Muscle of back (tissue), 13 donors: ENCODE measurements at places on chromosomes 7 and 10.
A peak's percentile ranks its signal among the peaks of the same experiment; 100 is the strongest.

DNA sequence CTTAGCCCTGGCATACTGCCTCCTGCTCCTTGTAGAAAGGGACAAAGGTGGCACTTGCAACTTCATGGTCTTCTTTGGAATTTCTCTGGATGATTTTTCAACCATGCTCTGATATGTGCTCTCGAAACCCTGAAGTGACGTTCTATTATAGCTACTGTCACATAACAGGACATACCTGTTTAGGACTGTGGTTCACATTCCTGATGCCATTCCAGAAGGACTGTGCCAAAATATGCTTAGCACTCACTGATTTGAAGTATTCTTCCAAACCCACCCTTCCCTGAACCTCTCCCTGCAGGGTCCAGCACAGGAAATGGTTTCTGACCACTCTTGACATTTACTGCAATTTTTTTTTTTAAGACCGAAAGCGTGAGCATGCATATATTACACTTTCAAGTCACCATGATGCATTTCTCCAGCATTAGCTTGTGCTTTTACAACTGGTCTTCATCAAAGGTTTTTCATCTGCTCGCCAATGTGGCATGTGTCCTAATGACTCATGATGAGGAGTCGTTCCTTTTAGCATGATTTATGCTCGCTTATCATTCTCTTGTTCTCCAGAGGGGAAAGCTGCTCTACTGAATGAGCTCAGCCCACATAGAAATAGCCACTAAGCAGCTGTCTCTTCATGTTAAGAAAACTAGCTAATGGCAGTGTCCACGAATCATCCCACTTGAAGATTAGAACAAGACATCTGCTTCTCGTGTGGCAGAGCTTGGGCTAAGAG, 135.2 kb downstream of the ADAM12 start:
- peak; percentile 99 for DNase-seq

- no peak for DNase-seq
These were observed 216.4 kb downstream of the ELFN1 start for GRCh38 chr7:1886361-1887064.

GRCh38 chr10:49184642-49185111, 3.5 kb downstream of the TMEM273 start:
- DNase-seq: no peak

- DNase-seq: no peak
These were observed 9.1 kb upstream of the SCART1 start for GRCh38 chr10:133444342-133445267.

DNA sequence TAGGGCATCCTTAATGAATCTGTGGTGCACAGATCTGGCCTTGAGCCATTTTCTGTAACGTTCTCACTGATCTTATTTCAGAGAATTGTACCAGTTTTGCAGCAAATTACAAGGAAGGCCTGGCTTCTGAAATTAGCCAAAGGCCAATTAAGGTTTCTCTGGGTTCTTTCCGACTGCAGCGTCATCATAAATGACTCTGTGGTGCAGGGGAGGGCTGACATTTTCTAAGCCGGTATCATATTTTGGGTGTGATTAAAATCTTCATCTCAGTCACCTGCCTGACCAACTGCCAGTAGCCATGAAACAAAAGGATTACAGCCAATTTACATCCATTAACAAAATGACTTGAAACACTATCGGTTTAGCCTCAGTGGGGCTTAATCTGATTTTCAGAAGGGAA, 363.7 kb downstream of the ADRA2A start:
- DNase-seq: no peak
